ENCODE measurements at places on chromosomes 3 and 15.

DNA sequence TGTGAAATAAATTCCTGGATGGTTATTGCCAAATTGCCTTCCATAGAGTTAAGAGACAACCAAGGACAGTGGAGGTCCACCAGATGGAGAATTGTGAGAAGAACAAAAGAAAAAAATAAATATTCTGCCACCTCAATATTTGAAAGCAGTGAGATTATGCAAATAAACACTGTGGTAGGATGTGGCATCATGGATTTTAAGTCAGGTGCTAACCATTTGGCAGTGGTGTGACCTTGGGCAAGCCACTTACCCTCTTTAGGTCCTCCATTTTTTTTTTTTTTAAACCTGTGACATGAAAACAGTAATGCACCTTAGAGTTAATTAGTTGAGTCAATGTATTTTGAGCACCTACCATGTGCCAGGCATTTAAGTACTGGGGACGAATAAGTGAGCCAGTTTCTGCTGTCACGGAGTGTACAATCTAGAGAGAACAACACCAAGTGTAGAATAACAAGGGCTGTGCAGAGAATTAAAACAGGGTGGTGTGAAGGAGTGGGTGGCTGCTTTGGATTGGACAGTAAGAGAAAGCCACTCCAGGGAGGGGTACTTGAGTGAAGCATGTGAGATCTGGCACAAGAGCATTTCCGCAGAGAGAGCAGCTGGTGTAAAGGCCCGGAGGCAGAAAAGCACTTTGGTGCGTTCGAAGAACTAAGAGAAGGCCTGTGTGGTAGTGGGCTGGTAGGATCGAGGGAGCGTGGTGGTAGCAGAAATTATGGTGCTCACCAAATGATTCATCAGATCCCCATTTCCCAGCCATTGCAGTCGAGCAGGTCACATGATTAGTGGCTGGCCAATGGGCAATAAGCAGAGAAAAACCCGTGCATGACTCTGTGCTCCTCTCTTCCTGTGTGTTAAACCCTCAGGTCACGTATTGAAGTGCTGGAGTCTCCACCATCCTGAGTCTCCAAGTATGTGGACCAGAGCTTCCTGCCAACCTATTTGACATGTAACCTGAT, 39.2 kb downstream of the CCK start:
- peak; percentile 11 for DNase-seq

DNA sequence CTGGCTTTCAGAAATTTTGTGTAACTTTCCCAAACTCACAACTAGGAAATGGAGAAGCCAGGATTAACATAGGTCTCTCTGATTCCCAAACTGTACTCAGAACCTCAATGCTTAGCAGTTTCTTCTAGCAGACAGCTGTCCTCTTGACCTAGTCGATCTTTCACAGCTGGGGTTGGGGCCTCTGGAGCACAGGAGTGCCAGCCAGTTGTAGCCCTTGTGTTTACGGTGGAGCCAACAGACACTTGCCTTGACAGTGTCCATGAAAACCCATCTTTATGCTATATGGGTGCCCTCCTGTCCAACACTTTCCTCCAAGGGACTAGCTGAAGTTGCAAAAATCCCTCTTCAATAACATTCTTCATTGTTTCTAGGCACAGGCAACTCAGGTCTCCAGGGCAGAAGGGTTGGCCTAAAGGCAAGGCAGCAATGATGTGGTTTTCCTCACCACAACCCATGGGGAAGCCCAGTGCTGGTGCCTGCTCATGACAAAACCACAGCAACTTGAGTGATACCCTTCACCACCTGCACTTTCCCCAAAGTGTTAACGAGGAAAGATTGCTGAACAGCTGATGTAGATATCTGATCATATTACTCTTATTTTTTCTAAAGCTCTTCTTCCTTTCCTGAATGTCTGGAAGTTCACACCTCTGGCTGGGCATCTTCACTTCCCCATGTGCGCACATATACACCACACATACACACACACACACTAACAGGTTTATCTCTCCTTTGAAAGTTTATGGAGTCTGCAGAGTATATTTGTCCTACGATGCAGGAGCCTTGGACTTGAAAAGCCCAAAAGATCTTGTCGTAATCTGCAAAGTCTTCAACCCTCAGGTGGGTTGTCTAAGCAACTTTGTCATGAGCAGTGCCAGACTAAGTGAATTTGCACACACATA, 11.0 kb upstream of the KNG1 start:
- DNase-seq = no peak

GRCh38 chr3:82004266-82004665, 242.8 kb upstream of the GBE1 start:
- no peak for DNase-seq

DNA sequence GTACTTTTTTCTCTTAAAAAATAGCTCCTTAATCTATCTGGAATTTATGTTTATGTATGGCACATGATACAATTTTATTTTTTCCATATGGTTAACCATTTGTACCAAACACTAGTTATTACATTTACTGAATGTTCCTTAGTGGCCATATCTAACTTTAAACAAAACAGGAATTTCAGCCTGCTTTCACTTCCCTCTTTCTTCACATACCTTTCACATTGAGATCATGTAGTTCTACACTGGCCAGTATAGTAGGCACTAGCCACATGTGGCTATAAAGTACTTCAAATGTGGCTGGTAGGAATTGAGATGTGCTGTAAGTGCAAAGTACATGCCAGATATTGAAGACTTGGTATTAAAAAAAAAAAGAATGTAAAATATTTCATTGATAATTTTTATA, 4.7 kb upstream of the RYK start:
- no peak for DNase-seq

DNA sequence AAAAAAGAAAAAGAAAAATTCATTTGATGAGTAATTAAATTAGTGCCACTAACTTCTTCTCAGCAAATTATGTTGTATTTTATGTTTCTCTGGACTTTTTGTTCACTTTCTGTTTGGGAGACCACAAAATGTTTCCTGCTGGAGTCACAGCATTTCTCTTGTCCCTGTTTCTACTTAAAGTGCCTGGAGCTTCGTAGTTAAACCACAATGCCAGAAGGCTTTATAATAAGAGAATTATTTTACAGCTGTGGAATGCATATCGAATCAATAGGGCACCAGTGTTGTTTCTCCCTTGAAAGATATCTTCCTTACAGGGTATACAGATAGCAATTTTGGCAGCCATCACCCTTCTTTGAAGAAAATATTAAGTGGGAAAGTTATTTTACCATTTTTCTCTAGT, 3.2 kb downstream of the DTWD1 start:
- DNase-seq = peak; percentile 53

- no peak for DNase-seq
These were observed 43.5 kb downstream of the CACNA2D3 start for GRCh38 chr3:54165865-54166264.

DNA sequence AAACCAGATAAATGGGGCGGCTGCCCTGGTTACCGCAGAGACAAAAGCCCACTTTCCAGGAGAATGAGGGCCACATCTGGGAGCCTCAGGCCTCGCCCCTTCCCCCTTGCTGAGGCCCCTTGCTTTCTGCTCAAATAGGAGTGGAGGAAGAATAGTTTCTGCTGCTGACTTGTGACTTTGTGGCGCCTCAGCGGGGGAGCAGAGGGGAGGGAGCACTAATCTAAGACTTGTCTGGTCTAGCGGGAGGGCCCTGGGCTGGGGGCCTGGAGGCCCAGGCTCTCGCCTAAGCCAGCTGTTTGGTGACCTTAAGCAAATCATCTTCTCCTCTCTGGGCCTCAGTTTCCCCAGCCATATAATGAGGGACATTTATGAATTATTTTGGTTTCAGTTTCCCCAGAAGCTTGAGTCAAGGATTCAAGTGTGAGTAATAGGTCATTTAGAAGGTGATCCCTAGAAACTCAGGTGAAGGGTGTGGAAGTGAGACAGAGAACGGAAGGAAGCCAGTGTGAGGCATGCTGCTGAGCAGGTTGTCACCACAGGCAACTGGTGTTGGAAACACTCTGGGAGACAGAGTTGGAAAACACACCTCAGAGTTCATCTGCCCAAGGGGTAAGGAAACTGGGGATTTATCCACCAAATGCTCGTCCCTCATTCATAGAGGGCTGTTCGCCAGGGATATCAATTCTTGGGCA, 25.9 kb upstream of the SMAD3 start:
- DNase-seq = no peak

- DNase-seq = no peak
These were observed 714.8 kb downstream of the FHIT start for GRCh38 chr3:60536420-60536819.

DNA sequence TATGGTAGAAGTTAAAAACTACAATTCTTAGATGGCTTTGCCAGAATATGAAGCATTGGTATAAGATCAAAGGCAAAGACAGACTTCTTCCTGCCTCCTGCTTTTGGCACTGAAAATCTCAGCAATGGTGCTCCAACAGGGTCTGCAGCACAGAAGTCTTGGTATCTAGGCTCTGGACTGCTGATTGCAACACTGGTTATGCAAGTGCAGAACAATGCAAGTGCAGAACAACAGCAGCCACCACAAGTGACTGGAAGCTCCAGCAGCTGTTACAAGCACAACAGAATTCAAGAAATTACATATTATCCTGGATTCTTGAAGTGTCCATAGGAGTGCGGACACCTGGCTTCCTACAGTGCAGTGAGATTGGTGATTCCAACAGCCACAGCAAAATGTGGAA, 33.7 kb downstream of the ZBTB20 start:
- no peak for DNase-seq

DNA sequence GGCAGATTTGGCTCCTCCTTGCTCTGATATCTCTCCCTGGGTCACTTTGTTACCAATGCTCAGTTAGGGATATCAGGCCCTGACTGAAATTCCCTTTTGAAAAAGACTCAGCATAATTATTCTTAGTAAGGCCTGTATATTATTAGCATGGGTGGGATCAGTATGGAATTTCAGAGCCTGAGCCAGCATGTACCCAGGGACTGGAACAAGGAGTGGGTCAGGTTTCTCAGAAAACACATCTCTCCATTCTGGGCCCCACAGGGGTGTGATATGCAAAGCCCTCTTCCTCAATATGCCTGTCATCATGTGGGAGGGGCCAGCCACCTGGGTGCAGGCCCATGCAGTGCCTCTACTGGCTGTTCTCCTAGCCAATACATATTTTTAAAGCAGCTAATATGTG, 423.2 kb downstream of the EPHB1 start:
- no peak for DNase-seq

DNA sequence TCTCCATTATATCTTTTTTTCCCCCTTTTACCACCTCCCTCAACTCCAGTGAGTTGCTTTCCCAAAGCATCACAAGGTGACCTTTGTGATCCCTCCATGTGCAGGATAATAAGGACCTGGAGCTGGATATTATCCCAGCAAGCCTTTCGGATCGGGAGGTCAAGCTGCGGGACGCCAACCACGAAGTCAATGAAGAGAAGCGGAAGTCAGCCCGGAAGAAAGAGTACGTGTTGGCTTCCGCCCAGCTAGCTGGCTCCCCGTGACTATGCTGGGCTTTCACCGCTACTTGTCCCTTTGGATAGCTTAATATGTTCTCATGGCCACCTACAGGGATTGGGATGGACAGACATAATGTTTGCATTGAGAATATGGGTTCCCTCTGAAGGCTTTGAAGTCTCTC, 273.7 kb upstream of the UMPS start:
- DNase-seq = no peak

GRCh38 chr3:161268601-161269000, 47.5 kb downstream of the NMD3 start:
- no peak for DNase-seq

DNA sequence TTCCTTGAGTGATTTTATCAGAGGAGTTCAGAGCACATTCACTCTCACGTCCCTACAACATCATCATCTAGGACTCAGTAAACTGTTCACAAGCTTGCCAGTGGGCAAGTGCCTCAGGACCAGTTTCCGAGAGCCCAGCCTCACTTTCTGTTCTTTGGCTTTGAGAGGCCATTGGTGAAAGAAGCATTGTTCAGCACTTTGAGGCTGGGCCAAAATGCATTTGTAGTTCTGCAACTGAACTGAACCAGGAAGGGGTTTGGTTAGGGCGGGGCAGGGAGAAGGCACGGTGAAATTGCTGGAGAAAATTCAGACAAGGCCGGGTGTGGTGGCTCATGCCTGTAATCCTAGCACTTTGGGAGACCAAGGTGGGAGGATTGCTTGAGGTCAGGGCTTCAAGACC, 222.1 kb upstream of the CHRM5 start:
- DNase-seq = no peak

- DNase-seq = no peak
These were observed 80.9 kb upstream of the FAM98B start for GRCh38 chr15:38373016-38373415.

DNA sequence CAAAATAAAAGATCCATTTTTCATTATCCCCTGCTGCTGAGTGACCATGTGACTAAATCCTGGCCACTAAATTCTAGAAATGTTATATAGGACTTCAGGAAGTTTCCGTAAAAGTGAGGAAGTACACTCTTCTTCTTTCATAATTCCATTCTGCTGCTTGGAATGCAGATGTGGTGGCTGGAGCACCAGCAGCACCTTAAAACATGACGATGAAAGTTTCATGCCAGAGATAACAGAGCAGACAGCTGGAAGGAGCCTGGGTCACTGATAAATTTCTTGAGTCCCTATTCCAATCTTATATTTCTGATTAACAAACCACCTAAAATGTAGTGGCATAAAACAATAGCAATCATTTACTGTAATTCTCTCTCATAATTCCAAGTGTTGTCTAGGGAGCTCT, 238.7 kb downstream of the TBL1XR1 start:
- no peak for DNase-seq

GRCh38 chr3:55445551-55445950, 41.6 kb downstream of the WNT5A start:
- no peak for DNase-seq

- DNase-seq = no peak
These were observed 97.3 kb upstream of the LRIG1 start for GRCh38 chr3:66598168-66598567.

DNA sequence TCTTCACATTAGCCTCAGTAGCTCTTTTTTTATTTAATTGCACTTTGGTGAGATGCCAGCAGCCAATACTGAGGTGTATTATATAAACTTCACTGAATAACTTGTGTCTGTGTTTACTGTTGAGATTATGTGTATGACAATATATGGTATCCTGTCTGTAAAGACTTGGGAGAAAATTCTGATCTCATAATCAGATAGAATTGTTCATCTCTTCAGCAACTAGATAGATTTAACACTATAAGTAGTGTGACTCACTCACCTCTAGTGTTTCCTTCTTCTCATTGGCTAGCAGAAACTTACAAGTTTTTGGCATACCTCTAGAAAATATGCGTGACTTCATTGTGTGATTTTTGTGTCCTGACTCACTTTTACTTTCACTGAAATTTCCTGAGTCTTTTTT, 67.6 kb upstream of the TGFBR2 start:
- DNase-seq = no peak

DNA sequence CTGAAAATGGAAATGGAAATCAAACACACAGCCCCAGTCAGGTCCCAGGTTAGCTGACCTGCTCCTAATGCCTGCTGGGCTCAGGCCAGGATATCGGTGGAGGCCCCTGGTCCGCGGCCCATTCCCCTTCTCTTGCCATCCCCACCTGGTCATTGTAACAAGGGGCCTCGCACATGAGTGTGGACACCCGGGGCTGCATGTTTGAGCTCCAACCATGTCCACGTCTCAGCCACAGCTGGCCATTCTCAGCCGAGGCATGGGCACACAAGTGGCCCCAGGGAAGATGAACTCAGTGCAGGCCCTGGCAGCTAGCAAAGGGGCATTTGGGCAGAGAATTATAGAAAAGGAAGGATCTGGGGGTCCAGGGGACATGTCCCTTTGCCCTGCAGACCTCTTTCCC, 41.7 kb downstream of the FAM174B start:
- DNase-seq = no peak

GRCh38 chr3:195102609-195103467, 168.1 kb downstream of the XXYLT1 start:
- peak; percentile 32 for DNase-seq
